Activated T-helper 17 cell treated with anti-CD3 and anti-CD28 coated beads, Interleukin-2, amount 50 U/mL, for 72 hours (primary cell): ENCODE measurements at places on chromosomes 7 and 10. TPM values are rescaled to one million over a fixed set of nuclear protein-coding genes. Genes with fewer than 3 reads are reported as not detected.

DNA sequence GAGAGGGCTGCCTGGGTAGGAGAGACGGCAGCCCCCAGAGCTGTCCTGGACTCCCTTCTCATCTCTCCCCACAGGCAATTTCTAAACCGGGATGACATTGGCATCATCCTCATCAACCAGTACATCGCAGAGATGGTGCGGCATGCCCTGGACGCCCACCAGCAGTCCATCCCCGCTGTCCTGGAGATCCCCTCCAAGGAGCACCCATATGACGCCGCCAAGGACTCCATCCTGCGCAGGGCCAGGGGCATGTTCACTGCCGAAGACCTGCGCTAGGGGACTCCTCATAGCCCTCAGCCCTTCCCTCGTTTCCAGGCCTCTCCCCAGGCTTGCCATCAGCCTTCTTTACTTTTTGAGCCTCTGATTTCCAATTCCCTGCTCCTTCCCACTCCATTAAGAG, 2.6 kb downstream of the ATP6V1F start:
- ATAC-seq, result no peak

DNA sequence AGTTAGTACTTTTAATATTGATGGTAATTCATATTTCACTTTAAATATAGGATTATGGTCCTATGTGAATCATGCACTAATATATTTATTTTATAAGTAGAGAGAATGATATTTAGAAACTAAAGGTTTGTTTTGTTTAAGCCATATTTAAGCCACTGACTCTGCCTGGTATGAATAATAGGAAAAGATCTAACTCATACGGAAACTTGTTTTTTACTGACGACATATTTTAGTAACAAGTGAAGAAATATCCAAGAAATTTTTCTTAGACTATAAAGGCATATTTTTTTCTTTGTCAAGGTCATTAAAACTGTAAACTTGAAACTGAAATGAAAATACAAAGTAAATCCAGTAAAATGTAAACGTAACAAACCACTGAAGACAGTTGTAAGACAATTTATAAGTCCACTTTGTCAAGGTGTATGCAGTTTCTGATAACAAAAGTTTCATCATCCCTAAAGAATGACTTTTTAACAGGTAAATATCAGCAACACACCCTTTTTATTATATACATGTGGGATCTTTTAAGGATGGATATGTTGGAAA, 147.1 kb downstream of the PHF14 start:
- ATAC-seq, result peak; percentile 74

DNA sequence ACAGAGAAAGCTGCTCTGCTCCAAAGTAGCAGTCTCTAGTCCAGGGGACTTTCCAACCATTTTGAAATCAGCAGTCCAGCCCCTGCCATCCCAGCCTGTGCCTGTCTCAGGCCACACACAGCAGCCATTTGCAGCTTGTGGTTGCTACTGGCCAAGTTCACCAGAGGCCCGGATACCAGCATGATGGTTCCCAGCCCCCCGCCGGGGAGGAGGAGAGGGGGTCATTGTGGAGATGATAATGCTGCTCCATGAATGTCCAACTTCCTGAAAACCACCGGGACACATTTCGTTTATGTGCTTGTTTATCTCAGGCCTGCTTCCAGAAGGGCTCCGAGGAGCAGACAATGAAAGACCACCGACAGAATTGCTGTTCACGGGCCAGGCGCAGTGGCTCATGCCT, 160.0 kb downstream of the UBE2H start:
- ATAC-seq, result no peak

DNA sequence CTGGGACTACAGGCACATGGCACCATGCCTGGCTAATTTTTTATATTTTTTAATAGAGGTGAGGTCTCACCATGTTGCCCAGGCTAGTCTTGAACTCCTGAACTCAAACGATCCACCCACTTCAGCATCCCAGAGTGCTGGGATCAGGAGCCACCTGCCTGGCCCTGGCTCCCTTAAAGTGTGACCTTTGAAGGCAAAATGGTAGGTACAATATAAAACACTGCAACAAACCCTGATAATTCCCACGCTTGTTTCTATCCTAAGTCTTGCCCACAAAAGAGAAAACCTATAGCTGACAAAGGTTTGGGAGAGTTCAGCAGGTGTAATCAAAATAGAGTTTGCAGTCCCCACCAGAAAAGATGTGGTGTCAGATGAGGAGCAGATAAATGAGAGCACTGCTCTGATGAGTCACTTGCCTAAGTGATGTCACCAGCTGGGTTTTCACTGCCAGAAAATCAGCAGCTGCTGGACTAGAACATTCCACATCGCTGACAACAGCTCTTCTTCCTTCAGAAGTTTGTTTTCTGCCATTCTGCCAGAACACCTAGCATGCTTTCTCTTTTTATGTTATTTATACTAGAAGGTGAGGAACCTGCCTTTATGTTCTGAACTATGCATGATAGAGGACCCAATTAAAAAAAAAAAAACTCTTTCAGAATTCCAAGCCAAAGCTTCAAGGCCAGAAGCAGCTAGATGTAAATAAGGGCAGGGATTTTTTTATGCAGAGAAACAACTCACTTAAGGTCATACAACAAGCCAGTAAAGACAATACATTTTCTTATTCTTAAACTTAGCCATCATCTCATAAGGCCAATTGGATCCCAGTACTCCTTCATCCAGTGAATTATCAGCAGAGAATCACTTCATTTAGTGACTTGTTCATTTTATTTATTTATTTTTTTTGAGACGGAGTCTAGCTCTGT, 18.0 kb downstream of the PURB start:
- peak; percentile 96 for ATAC-seq

GRCh38 chr7:957418-958220, 3.1 kb upstream of the ADAP1 start:
- ATAC-seq, result no peak

GRCh38 chr7:78164459-78164858, 365.9 kb downstream of the PHTF2 start:
- no peak for ATAC-seq

DNA sequence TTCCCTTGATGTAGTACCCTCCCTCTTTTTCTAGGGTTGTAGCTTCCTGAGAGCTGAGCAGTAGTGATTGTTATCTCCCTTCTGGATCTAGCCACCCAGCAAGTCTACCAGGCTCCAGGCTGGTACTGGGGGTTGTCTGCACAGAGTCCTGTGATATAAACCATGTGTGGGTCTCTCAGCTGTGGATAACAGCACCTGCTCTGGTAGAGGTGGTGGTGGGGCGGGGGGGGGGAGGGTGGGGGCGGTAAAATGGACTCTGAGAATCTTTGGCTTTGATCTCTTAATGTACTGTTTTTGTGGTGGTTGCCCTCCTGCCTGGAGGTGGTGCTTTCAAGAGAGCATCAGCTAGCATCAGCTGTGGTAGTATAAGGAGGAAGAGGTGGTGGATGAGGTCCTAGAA, 302.0 kb upstream of the CHRM2 start:
- ATAC-seq, result no peak

- no peak for ATAC-seq
Observed at GRCh38 chr7:150367677-150368095, 936 bp upstream of the REPIN1 start.

GRCh38 chr10:86130737-86131475, 235.7 kb downstream of the GRID1 start:
- no peak for ATAC-seq

The NPC1L1 gene
- not detected for total RNA-seq

The NT5C2 gene
- 49.3 TPM for total RNA-seq
